ENCODE measurements at places on chromosomes 5 and 9.

- DNase-seq = no peak
These were observed 17.3 kb downstream of the ODF2 start for GRCh38 chr9:128473104-128473503.

- no peak for DNase-seq
These were observed 229.7 kb downstream of the MRPS30 start for GRCh38 chr5:45038366-45038987.

- DNase-seq = no peak
These were observed 323.8 kb downstream of the PDE4D start for GRCh38 chr5:59569608-59570334.

DNA sequence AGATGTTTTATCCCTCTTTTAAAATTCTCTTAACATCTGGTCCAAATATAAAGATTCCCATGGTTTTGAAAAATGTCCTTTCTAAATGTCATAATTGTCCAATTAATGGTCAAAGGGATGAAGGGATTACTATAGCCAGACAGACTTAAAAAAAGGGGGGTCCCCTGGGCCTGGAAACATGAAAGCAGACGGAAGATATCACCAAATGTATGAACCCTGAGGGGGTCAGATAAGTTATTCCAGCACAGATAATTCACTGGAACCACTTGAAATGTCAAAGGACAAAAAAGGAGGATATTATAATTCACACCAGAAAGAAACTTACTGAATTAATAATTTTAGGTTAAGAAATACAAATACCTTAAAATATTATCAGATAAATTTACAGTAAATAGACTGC lies 155.8 kb downstream of the SEMA5A start:
- DNase-seq = no peak

All from activated CD4-positive, alpha-beta T cell treated with anti-CD3 and anti-CD28 coated beads for 48 hours (primary cell).